Midbrain (tissue), 1 donor: ENCODE measurements at places on chromosomes 16 and 17.
A peak's percentile ranks its signal among the peaks of the same experiment; 100 is the strongest.

DNA sequence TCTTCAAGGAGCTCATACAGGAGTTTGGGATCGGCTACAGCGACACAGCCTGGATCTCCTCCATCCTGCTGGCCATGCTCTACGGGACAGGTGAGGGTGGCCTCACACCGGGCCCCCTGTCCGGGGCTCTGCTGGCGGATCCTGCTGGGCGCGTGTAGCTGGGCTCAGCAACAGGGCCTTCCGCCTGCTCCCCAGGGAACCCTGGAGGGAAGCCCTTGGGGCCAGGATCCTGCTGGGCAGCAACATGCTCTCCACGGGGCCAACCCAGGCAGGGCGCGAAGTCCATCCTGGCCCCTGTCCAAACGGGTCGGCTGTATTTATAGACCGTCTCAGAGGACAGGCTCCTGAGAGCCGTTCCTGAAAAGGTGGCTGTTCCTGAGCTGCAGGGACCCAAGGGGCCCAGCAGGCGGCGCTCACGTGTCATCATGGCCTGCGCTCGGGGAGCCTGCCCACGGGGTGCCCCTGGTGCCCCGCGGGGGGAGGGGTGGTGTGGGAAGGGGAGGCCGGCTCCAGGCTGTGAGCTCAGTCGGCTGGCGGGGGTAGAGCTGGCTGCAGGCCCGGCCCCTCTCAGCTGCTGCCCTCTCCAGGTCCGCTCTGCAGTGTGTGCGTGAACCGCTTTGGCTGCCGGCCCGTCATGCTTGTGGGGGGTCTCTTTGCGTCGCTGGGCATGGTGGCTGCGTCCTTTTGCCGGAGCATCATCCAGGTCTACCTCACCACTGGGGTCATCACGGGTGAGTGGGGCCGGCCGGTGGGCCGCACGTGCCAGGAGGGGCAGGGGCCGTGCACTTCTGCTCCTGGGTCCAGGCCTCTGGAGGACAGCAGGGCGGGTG lies 7.5 kb downstream of the SLC16A3 start:
- DNase-seq, result peak; percentile 76

DNA sequence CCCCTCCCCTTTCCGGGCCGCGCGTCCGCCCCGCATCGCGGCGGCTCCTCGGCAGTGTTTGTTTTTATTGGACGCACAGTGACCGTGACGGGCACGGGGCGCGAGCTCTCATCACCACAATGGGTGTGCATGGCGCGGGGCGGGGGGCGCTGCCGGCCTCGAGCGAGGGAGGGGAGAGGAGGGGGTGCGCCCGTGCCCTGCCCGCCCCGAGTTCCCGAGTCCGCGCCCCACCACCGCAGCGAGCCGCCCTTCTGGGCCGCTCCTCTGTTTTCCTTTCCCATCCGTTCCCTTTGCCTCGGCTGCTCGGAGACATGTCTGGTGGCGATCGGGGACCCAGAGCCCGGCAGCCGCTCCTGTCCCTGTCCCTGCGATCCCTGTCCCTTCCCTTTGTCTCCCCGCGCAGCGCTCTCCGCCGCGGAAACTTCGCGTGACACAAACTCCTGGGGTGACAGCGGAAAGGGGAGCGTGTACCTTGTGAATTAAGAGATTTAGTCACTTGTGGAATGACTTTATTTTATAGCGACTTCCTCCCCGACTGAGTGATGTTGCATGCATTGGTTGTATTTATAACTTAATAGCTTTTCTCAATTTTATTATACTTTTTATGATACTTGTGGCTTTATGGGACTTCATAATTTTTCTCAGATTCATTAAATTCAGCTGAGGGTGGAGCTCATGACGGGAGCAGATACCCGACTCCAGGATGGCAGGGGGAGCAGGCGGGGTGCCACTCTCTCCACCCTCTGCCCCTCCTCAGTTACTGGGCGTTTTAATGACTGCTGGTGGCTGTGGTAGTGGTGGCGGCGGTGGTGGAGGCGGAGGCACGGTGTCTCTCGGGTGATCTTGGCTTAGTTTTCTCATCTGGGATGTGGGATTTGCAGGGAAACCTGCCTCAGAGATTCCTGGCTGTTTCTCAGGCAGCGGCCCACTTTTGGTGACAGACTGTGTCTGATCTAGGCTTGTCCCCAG lies 40.8 kb downstream of the MRM1 start:
- no peak for DNase-seq

- DNase-seq, result peak; percentile 29
These were observed at the start of gene PSMB10 for GRCh38 chr16:67936124-67936879. TSS of gene PSMB10 (minus strand) at chr16:67936850. CDS start at chr16:67936749, 101 bp downstream.

DNA sequence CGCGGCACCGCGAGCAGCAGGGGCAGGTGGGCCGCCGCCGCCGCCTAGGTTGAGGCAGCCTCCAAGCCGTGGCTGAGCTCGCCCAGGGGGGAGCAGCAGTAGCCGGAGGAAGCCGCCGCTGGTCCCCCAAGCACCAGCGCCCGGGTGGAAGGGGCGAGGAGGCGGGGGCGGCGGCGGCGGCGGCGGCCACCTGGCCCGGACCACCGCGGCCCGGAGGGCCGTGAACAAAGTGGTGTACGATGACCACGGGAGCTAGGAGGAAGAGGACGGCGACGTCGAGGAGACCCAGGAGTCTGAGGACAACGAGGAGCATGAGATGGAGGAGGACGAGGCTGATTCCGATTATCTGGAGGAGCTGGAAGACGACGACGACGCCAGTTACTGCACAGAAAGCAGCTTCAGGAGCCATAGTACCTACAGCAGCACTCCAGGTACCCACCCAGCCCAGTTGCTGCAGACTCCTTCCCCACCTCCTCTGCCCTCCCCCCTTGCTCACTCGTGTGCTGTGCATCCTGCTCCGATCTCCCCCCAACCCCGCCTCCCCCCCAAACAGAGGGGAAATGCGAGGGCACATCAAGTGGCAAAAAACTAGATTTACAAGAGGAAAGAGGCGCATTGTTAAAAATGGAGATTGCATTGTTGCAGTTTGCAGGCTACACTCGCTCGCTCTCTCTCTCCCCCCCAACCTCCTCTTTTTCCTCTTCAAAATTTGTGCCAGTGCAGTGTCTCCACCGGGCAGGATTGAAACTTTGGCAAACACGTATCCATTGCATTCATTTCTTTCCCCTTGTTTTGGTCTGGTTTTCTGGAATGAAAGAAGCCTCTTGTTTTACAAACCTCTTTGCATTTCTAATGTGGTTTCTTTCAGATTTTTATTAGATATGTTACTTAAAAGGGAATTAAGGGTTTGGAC lies 41.8 kb upstream of the AMZ2 start:
- peak; percentile 31 for DNase-seq

DNA sequence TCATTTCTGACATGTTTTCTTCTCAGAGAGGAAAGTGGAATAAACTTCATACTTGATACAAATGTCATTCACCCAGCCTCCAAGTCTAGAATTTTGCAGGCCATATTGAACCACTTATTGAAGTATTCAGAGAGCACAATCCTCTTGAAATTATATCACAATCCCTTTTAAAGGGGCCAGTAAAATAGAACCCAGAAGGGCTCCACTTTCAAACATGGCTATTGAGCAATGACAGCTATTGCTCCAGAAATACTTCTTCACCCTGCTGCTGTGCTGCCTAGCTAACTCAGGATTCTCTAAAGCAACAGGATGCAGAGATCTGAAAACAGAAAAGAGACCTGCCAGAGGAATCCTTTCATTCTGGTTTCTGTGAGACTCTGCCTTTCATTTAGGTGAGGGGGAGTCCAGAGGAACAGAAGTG lies 275.0 kb upstream of the CDH5 start:
- DNase-seq, result no peak

GRCh38 chr16:30186444-30186781 lies 3.0 kb downstream of the CORO1A start:
- no peak for DNase-seq

DNA sequence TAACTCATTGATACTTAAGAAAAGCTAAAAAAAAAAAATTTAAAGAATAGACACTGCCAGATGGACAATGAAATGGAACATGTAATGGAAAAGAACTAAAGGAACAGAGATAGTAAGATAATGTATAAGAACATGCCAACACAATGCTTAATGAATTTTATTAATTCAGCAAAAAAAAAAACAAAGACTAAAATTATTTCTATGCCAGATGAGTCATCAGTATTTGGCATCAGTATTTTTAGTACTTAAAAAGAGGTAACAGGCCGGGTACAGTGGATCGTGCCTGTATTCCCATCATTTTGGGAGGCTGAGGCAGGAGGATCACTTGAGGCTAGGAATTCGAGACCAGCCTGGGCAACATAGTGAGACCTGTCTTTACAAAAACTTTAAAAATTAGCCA lies 168.5 kb downstream of the CYB561 start:
- no peak for DNase-seq

GRCh38 chr16:13645601-13646245 lies 274.2 kb upstream of the ERCC4 start:
- no peak for DNase-seq

- no peak for DNase-seq
These were observed 130.5 kb downstream of the MAF start for GRCh38 chr16:79469999-79470398.

- no peak for DNase-seq
These were observed 9.9 kb downstream of the OSBPL7 start for GRCh38 chr17:47811709-47812108.

DNA sequence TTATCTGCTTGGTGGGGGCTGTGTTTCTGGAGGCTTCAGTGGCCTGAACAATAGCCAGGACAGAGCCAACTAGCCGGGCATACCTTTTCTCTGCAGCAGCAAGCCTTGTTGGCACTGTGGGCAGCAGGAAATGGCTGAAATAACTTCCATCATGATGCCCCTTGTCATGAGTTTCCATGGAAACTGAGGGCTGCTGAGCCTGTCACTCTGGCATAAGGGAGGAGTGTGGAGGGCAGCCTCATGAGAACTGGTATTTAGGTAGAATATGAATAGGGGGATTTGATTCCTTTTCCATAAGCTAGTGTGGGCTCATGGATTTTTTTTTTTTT lies 39.4 kb downstream of the PLCG2 start:
- no peak for DNase-seq

- no peak for DNase-seq
These were observed 498 bp downstream of the PKMYT1 start for GRCh38 chr16:2979669-2980226.

DNA sequence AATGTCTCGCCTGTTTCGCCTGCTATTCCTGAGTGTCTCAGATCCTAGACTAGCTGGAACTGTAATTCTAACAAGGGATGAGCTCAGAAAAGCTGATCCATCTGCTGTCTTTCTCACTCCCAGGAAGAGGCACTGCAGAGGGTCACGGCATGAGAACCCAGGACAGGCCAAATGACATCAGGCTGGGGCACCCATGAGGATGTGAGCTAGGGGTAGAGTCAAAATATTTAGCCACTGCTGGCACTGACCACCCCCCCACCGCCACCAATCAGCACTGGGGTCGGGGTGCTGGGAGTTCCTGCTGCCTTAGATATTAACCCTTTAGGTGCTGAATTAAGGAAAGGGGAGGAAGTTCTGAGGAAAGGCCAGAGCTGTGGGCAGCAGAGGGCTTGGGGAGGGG lies 112.4 kb downstream of the IRX3 start:
- DNase-seq, result no peak

DNA sequence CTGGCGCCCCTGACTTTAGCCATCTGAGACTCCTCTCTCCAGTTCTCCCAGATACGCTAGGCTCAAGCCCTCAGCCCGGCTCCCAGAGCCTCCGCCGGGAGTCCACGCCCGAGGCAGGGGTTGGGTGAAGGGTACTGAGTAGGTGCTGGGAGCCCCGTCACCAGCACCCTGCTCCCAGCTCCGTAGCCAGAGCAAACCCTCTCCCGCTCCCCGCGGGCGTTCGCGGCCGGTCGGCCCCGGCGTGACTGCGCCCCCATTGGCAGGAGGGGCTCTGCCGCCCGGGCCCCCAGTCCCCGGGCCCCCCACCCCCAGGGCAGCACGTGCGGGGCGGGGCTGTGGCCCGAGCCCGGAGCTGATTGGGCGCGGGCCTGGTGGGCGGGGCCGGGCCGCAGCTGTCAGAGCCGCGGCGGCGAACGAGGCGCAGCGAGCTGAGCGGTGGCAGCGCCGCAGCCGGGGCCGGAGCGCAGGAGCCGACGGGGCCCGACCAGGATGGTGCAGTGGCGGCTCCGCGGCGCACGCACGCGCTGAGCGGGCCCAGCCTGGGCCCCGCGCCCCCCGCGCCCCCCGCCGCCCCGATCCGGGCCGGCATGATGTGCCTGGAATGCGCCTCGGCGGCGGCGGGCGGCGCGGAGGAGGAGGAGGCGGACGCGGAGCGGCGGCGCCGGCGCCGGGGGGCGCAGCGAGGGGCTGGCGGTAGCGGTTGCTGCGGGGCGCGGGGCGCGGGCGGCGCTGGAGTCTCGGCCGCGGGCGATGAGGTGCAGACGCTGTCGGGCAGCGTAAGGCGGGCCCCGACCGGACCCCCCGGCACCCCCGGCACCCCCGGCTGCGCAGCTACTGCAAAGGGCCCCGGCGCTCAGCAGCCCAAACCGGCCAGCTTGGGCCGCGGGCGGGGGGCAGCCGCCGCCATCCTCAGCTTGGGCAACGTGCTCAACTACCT lies at the start of gene SPNS2:
Gene SPNS2 (plus strand): TSS at position 421 of the 937 bp plus-strand sequence. CDS start 167 bp downstream, at position 588.
- peak; percentile 87 for DNase-seq

- DNase-seq, result no peak
These were observed 59.5 kb upstream of the CACNG4 start for GRCh38 chr17:66904760-66905624.

DNA sequence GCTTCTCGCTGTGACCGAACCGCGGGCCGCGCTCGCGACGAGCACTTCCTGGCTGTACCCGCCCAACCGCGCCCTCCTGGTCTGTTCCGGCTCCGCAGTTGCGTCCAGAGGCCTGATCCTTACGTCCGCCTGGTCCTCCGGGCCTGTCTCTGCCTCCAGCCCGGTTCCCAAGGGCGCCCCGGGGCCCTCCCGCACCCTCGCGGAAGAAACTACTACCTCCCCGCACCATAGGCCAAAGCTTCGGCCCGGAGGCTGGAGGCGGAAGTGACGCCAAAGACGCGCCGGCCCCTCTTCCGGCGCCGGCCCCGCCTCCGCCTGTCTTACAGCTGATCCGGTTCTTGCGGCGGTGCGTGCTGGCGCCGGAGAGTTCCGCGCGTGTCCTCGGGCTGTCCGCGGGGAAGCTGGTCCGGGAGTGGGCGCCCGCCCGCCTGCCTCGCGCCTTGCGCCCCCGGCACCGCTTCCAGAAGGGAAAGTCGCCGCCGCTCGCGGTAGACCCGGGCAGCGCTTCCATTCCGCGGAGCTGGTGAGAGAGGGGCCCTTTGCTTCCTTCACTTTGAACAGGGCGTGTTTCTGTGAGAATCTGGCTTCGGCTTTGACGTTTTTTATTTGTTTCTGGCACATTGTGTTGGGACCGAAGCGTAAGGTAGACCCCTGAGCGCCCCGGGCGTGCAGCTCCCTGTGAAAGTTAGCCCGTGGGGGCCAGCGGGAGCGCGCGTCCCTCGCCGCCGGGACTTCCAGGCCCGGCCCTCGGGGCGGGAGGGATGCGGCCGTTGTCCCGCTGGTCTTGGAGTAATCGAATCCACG lies at the start of gene ZNF778:
Gene ZNF778 (plus strand): TSS at position 316 of the 804 bp plus-strand sequence. CDS start 3,425 bp downstream, outside the sequence.
- DNase-seq, result peak; percentile 93

DNA sequence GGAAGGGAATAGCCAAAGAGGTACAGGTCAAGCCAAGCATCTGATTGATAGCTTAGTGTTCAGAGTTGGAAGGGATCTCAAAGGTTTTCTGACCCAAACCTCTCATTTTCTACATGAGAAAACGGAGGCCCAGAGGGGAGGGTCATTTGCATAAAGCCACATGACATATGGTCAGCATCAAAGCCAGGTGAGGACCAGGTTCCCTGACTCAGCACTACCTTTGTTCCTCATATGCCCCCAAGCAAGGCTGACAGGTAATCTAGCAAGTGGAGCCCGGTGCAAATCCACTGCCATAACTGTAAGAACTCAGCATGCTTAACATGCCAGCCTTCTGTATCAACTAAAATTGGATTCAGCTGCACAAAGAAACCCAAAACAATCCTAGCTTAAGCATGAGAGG lies 28.2 kb upstream of the CCL1 start:
- no peak for DNase-seq

- no peak for DNase-seq
These were observed 109.1 kb upstream of the CDC42EP4 start for GRCh38 chr17:73420897-73421296.

- DNase-seq, result no peak
These were observed 42.5 kb upstream of the KSR1 start for GRCh38 chr17:27413792-27414191.
